ENCODE measurements at places on chromosomes 11 and 22.

DNA sequence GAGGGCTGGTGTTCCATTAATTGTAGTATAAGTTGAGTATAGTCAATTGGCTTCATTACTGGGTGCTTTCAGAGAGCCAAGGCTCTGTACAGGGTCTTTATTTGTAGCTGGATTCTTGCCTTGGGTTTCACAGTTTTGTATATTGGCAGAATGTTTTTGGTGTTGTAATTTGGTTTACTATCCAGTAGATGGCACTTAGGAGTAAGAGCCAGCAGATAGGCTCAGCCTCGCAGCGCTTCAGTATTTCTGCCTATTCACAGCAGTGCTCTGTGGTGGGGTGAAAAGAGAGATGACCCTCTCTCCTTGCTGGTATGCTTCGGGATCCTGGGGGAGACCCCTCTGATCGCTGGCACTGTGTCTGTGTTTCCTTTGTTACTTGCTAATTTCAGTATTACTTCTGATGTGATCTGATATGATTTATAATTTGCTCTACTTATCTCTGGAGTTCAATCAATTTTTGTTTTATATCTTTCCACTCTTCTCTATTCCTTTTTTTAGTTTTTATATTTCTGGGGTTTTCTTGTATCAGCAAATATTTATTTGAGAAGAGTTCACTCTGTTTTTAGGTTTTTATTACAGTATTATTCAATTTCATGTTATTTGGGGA is 52.2 kb downstream of the ANO5 start:
- no peak for DNase-seq

- no peak for DNase-seq
These were observed 182.7 kb downstream of the ADAMTS15 start for GRCh38 chr11:130631119-130631518.

DNA sequence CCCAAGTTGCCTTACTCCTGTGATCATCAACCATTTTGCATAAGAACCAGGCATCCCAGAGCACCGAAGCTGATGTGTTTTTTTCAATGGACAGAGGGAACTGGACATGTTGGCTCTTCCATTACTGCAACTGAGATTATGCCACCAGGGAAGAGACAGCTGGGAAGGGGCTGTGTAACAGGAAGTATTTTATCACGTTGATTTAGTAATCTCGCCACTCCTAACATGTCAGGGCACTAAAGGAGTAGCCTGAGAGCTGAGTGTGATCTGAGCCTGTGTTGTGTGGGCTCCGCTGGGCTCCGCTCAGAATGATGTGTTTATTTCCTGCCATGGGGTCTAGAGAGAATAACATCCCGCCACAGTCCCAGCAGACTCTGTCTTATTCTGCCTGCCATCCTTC is 165.4 kb downstream of the GRIK4 start:
- no peak for DNase-seq

- DNase-seq: no peak
These were observed 69.8 kb upstream of the TNRC6B start for GRCh38 chr22:40107851-40108378.

DNA sequence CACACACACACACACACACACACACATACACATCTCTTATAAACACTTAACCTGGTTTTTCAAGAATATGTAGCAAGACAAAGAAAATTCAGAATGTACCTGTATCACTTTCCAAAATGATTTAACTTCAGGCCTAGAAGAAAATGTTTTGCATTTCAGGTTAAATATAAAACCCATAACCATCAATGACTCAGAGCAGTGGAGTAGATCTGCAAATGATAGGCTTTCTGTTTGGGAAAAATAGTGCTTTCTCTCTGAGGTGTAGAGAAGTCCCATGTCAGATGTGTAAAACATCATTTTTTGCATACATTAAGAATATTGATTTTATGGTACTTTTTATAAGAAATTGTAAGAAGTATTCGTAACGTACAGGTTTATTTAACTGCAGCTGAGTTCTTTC is 116.9 kb downstream of the STK33 start:
- DNase-seq: no peak

- DNase-seq: no peak
These were observed 1.2 kb downstream of the KBTBD4 start for GRCh38 chr11:47577460-47578041.

- no peak for DNase-seq
These were observed 134.1 kb downstream of the ARHGAP42 start for GRCh38 chr11:100821198-100821597.

DNA sequence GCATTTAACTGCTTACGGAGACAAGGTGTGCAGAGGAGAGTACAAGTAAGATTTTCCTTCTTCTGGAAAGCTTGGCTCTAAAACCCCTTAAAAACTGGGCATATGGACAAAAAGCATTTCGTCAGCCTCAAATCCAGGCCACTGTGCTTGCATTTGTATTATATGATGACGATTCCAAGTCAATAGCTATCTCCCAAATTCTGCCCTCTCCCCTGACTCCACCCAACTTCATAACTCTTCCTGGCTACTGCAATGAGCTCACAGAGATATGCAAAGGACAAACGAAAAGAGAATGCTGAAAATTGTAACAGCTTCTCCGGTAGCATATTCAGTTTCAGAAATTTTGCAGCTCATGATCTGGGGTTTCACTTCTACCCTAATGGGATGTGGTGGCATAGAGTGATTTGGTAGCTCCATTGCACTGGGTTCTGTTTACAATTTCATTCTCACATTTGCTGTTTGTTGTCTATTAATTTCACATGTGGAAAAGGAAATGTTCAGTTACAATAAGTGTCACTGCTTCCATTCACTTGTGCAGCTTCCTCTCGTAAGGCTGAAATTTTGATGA is 45.6 kb upstream of the CHRM4 start:
- no peak for DNase-seq

DNA sequence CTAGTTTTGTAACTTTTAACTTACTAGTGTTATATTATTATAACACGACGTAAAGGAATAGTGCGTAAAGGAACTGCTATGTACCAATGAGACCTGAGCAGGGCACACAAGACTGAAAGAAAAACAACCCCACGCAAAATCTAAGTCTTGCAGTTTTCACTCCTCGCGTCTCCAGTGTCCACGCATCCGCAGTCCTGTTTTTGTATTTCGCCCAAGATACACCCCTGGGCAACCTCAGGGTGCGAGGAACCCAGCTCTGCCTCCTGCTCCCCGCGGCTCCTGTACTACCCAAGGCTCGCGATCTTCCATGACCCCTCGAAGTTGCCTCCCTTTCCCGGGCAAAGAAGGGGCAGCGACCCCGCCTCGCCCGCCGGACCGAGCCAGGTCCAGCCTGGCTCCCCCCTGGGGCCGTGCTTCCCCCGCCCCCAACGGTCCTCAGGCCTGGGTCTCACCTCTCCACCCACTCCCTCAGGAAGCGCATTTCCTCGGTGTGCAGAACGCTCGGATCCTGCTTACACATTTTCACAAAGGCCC is 393 bp downstream of the ST13 start:
- no peak for DNase-seq

- no peak for DNase-seq
These were observed 32.2 kb downstream of the DNHD1 start for GRCh38 chr11:6529266-6529665.

DNA sequence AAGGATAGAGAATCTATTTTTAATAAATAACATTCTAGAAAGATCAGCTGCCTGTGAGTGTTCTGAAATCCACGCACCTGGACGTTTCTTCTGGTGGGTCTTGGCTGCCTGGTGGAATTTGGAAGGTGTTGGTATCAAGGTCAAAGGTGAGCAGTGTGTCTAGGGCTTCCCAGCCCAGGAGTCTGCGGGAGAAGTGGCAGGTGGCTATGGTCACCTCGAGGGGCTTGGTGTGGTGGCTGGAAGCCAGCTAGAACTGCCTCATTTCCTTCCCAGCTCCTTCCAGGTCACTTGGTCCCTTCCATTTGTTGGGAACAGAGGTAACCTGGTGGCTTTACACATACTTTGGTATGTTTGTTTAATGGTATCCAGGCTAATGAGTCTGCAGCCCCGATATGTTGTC is 41.4 kb downstream of the NAT10 start:
- no peak for DNase-seq

DNA sequence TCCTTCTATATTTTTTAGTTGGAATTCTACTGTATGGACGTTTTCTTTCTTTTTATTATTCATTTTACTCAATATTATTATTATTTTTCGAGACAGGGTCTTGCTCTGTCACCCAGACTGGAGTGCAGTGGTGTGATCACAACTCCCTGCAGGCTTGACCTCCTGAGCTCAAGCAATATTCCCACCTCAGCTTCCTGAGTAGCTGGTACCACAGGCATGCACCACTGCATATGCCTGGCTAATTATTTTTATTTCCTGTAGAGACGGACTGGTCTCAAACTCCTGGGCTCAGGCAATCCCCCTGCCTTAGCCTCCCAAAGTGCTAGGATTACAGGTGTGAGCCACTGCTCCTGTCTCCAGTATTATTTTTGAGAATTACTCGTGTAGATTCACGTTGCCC is 34.0 kb upstream of the CCDC134 start:
- DNase-seq: no peak

DNA sequence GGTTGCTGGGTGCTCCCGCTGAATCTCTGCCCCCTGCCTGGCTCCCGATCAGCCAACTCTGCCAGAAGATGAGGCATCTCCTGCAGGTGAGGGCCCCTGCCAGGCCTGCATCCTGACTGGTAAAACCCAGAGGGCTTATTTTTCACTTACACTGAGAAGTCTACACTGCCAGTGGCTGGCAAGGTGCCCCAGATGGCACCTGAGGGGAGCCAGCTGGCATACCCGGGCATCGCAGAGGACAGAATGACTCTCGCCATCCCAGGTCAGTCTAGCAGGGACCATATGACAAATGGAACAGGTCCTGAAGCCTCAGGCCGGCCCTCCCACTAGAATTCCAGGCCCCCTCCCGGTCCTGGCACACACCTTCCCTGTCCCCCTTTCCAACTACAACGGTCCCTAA is 30.9 kb downstream of the MACROD1 start:
- no peak for DNase-seq

- DNase-seq: no peak
These were observed at the start of gene MRPL23 for GRCh38 chr11:1946812-1947484. Gene MRPL23, plus strand, starts transcription at chr11:1947332. Its CDS starts 31 bp downstream, at chr11:1947363.

- DNase-seq: no peak
These were observed 32.1 kb downstream of the RPL27A start for GRCh38 chr11:8714622-8715225.

- no peak for DNase-seq
These were observed 15.6 kb upstream of the UCP3 start for GRCh38 chr11:74024261-74025029.

- DNase-seq: no peak
These were observed 160.1 kb downstream of the SWAP70 start for GRCh38 chr11:9823887-9824385.

- DNase-seq: no peak
These were observed 44.3 kb downstream of the ZNRF3 start for GRCh38 chr22:28927630-28928029.
